H4 (cell line): ENCODE measurements at places on chromosomes 3 and 15. TPM values are rescaled to one million over a fixed set of nuclear protein-coding genes. Genes with fewer than 3 reads are reported as not detected.

The CPEB1 gene
- total RNA-seq = 5.2 and 6.6 TPM in 2 replicates

The PLA2G4D gene
- total RNA-seq = not detected in 2 replicates

DNA sequence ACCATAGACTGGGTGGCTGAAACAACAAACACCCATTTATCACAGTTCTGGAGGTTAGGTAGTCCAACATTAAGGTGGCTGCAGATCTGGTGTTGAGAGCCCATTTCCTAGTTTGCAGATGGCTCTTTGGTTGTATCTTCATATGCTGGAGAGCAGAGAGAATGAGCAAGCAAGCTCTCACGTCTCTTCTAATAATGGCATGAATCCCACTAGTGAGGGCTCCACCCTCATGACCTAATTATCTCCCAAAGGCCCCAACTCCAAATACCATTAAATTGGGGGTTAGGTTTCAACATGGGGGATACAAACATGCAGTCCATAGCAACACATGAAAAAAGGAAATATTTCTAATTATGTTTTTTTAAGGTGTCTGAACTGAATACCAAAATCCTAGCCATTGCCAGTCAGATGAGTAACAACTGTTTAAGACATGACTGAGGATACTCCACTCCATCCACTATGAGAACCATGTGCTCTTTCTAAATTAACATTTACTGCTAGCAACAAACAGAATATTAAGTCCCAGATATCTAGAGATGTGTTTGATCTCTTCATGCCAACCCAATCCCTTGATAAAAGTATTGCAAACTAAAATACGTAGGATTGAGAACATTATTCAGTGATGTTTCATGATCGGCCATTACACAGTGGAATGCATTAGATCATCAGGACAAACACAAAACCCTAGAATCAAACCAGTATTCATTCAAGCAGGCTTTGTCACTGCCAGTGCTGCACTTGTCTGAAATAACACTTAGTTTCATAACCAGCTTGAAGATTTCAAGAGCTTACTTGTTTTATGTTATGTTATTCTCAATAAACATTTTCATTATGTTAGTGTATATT lies 340.3 kb downstream of the SLC9A9 start:
- no peak for DNase-seq

The CHRFAM7A gene
- 0.90 and 1.2 TPM in 2 replicates for total RNA-seq

The GOLGA6B gene
- total RNA-seq = not detected in 2 replicates
